Posterior cingulate gyrus (tissue), 11 donors: ENCODE measurements at places on chromosomes 12 and 14.
A peak's percentile ranks its signal among the peaks of the same experiment; 100 is the strongest.

GRCh38 chr12:41930866-41931437 is 213.7 kb downstream of the GXYLT1 start:
- DNase-seq, result no peak

DNA sequence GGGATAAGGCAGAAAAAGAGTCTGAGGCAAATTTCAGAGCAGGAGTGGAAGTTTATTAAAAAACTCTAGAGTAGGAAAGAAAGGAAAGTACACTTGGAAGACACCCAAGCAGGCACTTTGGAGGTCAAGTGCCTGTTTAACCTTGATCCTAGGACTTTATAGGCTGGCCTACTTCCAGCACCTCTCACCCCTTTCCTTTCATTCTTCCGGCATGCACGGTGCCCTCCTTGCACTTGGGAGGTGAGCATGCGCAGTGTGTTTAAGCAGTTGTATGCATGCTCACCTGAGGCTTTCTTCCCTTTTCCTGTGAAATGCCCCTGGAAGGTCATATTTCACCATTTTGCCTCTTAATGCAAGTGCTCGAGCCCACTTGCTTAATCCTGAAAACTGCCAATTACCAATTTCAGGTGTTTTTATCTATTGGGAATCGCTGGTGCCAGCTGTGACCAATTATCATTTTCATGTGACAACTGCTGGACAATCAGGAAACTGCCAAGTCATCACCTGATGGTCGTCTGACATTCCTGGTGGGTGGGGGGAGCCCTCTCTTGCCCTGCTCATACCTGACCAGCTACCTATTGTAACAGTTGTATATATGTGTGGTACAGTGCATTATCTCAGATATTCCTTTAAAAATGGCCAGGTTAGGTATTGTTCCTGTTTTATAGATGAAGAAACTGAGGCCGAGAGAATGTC is 53.5 kb downstream of the SUDS3 start:
- no peak for DNase-seq

DNA sequence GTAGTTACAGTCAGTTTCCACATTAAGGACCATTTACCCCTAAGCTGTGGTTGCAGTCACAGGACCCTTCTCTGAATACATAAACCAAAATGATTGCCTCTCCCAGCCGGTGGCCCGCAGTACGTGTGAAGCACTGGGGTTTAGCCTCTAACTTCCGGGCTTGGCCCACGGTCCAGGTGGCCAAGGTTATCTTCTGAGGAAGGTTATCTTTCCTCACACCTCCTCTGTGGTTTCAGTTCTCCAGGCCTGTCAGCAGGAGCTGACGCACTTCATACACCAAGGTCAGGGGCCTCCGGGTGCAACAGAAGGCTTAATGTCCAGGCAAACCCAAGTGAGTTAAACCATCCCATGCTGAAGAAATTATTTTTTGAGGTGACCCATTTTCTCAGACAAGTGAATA is 291.0 kb upstream of the FKBP4 start:
- no peak for DNase-seq

GRCh38 chr12:111182382-111182781 is 186.5 kb downstream of the PHETA1 start:
- no peak for DNase-seq

- DNase-seq, result no peak
Observed at GRCh38 chr12:63948211-63948610, 103.7 kb downstream of the SRGAP1 start.

- no peak for DNase-seq
Observed at GRCh38 chr14:66444271-66444927, 41.8 kb upstream of the CCDC196 start.

DNA sequence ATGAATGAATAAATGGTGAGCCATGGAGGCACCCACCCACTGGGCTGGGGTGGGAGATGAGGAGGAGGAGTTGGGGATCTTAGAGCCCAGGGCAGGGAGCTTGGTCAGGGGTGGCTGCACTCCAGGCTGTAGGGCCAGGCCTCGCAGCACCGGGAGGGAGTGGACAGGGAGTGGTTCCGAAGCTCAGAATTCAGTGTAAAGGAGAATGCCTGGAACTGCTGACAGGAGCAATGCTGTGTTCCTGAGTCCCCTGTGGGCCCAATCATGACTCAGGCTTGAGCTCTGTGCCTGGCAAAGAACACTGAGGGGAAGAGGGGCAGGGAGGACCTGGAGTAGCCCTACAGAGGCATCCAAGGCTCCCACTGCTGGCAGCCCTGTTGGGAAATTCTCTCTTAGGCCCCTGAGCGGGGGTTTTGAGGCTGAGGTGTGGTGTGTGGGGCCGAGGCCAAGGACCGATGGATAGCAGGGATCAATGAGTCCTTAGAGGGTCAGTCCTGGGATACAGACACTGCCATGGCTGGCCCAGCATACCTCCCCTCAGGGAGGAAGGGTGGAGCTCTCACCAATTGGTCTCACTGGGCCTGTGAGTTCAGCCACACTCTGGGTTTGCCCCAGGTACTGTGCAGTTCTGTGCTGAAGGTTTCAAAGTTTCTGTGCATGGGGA is 9.5 kb upstream of the RABGGTA start:
- DNase-seq, result no peak

- no peak for DNase-seq
Observed at GRCh38 chr12:126434412-126434985, 1369.3 kb downstream of the AACS start.

DNA sequence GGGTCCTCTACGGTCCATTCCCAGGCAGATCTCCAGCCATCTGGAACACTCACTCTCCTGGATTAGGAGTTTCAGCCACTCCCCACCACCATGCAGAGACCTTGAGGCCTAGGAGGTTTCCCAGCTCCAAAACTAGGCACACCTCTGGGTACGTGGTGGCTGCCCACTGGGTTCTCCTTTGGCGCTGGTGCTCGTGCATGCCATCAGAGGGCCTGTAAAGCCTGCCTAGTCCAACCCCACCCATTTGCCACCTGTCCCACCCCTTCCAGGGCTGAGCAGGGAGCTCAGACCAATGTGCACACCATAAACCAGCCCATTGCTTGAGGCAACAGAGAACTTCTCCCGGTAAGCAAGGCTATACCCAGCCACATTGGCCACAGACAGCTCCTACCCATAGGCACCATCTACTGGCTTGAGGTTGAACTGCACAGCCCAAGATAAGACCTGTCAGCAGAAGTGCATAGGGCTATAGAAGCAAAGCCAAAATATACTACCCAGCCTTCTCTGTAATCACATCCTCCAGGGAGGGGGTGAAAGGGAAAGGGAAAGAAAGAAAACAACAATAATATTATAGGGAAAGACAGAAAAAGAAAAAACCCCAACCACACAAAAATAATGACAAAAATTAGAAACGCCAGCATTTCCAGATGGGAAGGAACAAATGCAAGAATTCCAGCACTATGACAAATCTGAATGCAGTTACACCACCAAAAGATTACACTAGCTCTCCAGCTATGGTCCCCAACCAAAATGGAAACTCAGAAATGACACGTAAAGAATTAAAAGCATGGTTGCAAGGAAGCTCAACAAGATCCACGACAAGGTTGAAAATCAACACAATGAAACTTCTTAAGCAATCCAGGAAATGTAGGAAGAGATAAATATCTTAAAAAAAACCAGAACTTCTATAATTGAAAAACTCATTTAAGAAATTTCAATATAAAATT is 111.9 kb upstream of the CCDC175 start:
- DNase-seq, result no peak

- DNase-seq, result peak; percentile 55
Observed at GRCh38 chr12:119082496-119082895, 96.2 kb upstream of the HSPB8 start.

DNA sequence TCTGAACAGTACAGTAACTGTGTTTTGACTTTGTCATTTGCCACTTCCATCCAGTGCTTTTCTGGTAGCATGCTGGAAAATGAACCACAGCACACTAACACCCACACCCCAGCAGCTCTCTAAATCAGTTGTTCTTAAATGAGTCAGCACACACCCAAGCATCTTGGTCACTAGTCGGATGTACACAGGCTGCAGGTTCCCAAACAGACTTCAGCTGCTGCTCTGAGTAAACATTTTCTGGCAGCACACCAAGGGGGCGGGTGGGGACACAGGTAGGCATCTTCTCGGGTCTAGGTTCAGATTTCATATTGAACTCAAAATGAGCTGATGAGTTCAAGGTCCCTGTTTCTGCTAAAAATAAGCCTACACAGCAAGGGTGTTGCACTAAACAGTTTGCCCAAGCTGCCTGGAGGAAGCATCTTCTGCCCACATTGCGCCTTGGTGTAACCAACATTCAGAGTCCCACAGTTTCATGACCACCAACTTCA is 39.8 kb downstream of the IFNG start:
- DNase-seq, result peak; percentile 9

- DNase-seq, result no peak
Observed at GRCh38 chr12:3171195-3171591, 94.0 kb downstream of the TSPAN9 start.

GRCh38 chr12:2384533-2385351 is 332.0 kb downstream of the CACNA1C start:
- DNase-seq, result no peak

GRCh38 chr14:52706286-52706685 is 714 bp upstream of the PSMC6 start:
- no peak for DNase-seq
